ENCODE measurements at places on chromosomes 11 and 22.

DNA sequence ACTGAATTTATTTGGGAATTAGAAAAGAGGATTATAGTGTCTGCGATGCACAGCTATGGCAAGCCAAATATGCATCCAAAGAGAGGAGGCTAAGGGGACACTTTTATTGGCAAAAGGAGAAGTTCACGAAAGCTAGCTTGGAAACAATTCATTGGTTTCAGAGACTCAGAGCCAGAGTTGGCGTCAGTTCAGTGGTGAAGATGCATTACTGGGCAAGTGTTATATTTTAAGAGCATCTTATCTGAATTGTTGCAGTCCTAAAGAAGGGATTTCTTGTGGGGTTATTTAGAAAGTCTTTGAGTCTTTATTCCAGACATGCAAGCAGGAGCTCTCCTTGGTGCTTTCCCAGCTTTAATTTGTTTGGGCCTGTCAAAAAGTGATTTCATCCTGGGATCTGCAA lies 15.0 kb downstream of the CLDN5 start:
- DNase-seq, result no peak

- no peak for DNase-seq
Measured at GRCh38 chr11:103340956-103341355, 231.7 kb downstream of the DYNC2H1 start.

DNA sequence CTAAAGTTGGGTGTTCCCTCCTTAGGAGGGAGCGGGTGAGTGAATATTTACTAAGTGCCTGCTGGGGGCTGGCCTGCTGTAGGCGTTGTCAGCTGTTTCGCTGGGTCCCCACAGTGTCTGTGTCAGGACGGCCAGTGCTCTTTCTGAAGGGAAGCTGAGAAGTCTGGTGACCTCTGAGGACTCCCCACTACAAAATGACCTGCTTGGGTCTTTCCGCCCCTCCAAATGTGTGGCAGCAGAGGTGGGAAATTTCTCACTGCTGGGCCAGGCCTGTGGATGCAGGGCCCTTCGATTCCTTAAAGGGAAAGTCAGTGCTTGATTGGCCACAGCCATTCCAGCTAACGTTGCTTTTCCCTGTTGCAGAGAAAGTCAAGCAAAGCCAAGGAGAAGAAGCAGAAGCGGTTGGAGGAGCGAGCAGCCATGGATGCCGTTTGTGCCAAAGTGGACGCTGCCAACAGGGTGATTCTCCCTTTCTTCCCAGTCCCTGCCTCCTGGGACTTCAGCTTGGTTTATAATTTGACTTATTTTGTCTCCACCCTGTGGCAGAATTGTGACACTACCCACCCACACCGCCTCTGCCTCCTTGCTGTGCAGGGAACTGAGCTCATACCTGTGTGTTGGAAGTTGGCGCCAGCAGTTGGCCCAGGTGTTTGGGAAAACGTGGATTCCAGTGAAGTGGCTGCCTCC lies 6.8 kb downstream of the NAA40 start:
- peak; percentile 33 for DNase-seq

DNA sequence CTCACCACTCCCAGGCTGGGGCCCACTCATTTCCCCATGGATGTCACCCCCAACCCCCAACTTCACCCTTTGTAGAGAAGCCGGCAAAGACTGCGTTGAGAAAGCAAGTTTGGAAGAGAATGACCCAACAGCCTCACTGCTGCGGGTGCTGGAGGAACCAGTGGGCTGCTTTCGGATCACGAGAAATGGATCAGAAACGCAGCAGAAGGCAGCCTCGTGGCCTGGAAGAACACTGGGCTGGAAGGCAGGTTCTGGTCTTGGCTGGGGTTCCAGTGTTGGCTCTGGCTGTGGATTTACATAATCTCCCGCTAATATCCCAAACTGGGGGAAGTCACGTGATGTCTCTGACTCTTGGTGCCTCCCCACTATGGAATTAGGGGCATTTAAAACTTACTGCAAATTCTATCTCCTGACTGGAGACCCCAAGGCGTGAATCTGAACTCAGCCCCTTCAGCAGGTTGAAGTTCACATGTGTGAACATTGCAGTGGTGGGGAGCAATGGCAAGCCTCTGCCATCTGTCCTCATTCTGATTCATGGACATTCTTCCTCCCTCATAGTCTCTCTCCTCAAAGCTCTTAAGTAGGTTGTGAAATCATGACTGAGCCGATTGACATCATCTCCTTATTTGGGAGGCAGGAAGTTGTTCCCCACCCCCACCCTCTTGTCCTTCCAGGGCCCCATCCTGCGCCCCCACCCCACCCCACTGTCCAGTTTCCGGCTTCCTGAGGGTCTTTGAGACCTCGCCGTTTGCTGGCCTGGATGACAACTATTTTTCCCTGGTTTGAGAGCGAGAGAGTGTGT lies 37.0 kb upstream of the TIMP3 start:
- DNase-seq, result no peak

DNA sequence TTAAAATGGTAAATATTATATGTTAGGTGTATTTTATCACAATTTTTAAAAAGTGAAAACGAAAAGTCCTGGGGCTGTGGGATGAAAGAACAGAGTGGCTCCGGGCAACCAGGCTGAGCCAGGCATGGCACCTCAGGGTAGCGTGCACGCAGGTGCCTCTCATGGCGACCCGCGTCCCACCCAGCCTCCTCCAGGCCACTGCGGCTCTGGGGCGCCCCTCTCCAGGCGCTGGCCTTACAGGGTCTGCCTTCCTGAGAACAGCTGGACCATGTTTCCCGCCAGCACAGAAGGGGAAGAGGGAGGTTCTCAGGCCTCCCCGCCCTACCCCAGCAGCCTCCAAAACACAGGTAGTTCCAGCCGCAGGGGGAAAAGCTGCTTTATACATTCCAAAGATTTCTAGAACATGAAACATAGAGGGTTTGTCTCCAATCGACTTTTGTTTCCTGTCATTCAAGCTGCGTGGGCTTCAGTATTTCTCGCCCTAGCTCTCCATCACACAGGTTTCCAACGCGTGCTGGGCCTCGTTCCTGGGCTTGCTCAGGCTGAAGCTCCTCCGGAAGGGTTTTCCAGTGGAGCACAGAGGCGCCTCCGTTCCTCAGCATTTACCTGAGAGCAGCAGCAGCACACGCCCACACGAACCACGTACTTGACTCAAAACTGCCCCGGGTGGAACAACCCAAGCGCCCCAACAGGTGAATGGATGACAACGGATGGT lies 10.5 kb downstream of the EHD1 start:
- DNase-seq, result no peak

DNA sequence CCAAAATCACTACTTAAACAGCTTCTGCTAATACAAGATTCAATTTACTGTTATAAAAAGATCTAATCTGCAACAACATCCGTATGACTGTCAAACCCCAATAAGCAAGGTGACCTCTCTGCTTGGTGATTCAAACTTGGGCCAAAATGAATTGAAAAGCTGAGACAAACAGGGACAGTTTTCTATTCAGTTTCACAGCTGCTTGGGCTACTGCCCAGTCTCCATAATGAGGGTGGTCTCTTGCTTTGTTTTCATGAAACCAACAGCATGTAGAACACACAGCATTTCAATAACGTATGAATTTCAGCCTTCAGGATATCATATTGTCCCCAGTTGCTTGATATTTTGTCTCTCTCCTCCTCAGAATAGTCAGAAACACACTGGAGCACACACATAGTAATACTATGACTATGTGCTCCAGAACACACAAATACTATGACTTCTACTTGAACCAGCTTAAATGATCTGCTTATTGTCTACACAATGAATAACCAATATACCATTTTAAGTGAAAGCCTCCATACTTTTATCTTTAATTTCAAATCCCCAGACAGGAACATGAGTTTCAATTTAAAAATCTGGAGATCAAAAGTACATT lies 285.0 kb downstream of the TTC28 start:
- no peak for DNase-seq

DNA sequence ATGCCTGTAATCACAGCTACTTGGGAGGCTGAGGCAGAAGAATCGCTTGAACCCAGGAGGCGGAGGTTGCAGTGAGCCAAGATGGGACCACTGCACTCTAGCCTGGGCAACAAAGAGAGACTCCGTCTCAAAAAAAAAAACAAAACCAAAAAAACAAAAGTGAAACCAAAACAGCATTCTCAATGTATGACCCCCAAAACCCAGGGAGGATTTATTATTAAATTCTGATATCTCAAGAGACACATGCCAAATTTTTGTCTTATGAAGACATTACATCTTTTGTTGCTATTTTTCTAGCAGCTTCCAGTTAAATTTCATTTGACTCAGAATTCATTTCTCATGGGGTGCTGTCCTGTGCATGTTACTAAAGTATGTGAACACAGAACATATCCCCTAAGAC lies 3.0 kb upstream of the YPEL4 start:
- DNase-seq, result no peak

DNA sequence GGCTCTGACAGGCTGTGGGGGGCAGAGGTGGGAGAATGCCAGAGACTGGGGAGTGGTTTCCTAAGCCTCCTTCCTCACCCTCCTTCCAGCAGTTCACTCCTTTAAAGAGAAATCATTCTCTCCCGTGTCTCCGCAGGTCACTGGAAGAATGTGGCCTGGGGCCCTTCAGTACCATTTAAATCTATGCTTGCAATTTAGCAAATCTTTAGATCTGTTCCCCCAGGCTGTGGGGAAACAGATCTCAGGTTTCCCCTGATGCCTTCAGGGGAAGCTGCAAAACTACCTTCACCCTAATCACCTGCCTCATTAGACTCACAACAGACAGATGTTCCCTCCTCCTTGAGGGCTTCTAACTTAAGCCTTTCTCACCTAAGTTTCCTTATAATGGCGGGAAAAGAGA lies 55.3 kb downstream of the KIRREL3 start:
- DNase-seq, result no peak

- no peak for DNase-seq
Measured at GRCh38 chr11:3004481-3004880, 12.4 kb upstream of the NAP1L4 start.

DNA sequence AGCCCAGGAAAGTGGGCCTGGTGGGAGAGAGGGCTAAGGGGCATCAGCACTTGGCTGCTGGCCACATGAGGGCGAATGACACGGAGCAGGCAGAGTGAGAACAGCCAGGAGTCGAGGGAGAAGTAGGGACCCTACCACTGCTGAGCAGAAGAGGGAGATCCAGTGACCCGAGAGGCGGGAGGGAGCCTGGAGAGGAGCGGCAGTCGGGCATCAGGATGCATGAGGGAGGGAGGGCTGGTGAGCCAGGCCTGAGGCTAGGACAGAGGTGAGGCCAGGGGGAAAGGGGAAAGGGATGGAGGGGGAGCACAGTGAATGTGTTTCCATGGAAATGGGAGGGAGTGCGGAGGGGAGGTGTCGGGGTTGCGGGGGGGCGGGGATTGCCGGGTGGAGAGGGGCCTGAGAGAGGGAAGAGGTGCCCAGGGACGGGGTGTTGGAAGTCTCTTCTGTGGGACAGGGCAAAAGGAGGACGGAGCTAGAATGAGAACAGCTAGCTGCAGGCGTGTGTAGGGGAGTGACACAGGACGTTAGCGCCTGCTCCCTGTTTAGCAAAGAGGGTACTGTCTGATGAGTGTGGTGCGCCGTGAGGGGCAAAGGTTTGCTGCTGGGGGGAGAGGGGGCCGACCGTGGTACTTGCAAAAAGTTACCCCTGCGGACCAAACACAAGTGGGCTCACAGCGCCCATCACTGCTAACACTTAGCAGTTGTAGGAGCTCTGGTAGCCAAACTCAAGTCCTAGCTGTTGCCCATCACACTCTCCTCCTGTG lies 37.1 kb upstream of the WNT11 start:
- DNase-seq, result no peak

- DNase-seq, result no peak
Measured at GRCh38 chr11:43693731-43694130, 13.2 kb downstream of the HSD17B12 start.

DNA sequence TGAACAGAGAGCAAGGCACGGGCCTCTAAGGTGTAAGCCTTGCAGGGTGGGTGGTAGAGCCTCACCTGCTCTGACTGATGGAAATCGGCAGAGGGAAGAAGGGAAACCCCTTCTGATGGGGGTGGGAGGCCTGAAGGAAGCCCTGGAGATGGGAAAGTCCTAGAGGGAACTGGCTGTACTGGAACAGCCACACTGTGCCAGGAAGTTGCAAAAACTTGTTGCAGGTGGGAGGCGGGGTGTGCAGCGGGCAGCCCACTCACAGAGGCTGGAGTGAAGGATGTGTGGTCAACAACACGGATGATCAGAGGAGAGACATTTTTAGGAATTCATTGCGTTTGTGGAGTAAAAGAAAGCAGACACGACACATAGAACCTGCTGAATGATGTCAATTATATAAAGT lies 91.3 kb downstream of the ZC3H12C start:
- DNase-seq, result no peak

- no peak for DNase-seq
Measured at GRCh38 chr22:50717709-50718351, 20.2 kb upstream of the ACR start.

DNA sequence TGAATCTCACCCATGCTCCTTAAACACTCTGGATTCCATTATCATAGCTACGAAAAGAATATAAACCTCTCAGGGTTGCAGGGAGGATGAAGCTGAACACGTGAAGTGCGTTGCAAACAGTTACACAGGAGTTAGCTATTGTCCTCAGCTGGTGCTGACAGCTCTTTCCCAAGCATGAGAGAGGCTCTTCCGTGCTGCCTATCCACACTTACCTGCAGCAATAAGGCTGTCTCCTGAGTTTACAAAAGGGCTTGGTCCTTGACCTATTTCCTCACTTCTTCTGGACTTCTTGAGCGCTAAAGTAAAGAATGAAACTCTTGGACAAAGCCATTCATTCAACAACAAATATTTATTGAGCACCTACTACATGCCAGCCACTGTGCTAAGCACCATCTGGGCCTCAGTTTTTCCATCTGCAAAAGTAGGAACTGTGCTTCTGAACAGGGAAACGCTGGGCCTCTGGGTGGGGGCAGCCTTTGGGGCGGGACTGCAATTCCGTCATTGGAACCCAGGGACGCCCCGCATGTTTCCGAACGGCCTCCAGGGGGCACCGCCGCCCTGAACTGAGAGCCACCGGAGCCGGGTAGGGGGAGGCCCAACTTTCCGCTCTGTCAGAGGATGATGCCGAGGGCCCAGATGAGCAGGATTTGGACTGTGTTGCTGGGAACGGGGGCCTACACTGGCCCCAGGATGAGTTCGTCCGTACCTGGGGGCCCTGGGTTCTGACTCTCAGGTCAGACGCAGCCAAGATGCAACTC lies 651 bp upstream of the ARL2 start:
- DNase-seq, result peak; percentile 85

GRCh38 chr22:39017596-39018365 lies 3.1 kb upstream of the APOBEC3D start:
- no peak for DNase-seq

GRCh38 chr22:37303821-37304274 lies 21.5 kb downstream of the CYTH4 start:
- no peak for DNase-seq

DNA sequence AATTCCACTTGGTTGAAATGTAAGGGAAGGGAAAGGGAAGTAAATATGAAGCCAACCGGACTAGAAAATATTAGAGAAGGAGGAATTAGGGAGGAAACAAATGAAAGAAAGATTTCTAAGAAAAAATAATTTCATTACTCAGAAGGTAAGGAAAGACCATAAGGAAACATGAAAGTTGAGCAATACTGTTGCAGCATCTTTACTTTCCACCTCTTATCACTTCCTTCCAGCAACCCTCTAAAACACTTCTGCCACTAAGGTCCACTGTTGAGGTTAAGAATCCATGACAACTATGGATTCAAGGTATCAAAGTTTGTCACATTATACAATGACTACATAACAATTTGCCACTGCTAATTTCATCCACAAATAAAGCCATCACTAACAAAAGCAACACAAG lies 308.6 kb downstream of the DLG2 start:
- no peak for DNase-seq
